Activated CD4-positive, CD25-positive, alpha-beta regulatory T cell (primary cell): ENCODE measurements at places on chromosomes 5 and 9.

- DNase-seq = no peak
These were observed 249.4 kb upstream of the IRX1 start for GRCh38 chr5:3346111-3346820.

GRCh38 chr9:33852216-33852826, 35.4 kb downstream of the UBE2R2 start:
- peak; percentile 12 for DNase-seq

- DNase-seq = no peak
These were observed 60.5 kb upstream of the CD180 start for GRCh38 chr5:67257077-67257476.

DNA sequence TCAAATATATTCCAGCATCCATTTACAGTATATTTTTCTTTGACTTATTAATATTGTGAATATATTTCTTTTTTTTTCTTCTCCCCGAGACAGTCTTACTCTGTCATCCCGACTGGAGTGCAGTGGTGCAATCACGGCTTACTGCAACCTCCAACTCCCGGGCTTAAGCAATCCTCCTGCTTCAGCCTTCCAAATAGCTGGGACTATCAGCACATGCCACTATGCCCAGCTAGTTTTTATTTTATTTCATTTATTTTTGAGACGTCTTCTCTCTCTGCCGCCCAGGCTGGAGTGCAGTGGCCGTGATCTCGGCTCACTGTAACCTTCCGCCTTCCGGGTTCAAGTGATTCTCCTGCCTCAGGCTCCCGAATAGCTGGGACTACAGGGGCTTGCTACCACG, 7.4 kb upstream of the GLIPR2 start:
- no peak for DNase-seq

- DNase-seq = no peak
These were observed 18.8 kb downstream of the S1PR3 start for GRCh38 chr9:89010056-89010455.

GRCh38 chr9:5563886-5564285, 53.6 kb downstream of the PDCD1LG2 start:
- DNase-seq = no peak

- no peak for DNase-seq
These were observed 1.2 kb downstream of the IER5L start for GRCh38 chr9:129176701-129177442.

DNA sequence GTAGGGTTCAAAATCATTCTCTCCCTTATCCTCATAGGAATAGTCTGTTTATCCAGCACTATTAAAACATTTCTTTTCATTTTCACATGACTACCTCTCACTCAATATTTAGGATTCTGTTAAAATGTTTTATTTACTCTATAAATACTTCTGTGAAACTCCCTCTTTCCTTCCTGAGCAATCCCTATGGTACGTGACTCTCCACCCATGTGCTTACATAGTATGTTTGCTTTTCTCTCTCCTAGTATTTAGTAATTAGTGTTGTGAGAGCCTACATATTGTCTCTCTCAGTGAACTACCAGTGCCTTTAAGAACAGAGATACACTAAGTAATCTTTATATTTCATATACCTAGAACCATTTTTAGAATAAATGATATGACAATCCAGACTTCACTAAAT, 46.0 kb downstream of the PTPRD start:
- DNase-seq = no peak

- no peak for DNase-seq
These were observed 16.5 kb downstream of the NACC2 start for GRCh38 chr9:136078498-136079011.

DNA sequence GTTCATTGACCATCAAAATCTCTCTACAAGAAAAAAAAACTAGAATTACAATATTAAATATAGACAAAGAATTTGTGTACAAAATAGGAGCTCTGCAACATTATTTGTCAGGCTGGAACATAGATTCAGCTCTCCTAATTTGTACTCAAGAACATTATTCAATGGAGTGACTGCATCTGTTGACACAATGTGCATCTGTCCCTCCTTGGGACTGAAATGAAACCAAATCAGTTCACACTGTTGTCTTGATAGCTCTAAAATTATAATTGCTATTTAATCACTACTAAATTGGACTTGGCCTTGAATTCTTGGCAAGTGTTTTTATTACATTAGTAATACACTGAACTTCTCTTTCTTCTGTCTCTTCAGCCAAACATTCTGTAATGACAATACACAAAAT, 47.7 kb downstream of the FTMT start:
- no peak for DNase-seq

- DNase-seq = no peak
These were observed 96.9 kb upstream of the LIFR start for GRCh38 chr5:38653389-38653788.

DNA sequence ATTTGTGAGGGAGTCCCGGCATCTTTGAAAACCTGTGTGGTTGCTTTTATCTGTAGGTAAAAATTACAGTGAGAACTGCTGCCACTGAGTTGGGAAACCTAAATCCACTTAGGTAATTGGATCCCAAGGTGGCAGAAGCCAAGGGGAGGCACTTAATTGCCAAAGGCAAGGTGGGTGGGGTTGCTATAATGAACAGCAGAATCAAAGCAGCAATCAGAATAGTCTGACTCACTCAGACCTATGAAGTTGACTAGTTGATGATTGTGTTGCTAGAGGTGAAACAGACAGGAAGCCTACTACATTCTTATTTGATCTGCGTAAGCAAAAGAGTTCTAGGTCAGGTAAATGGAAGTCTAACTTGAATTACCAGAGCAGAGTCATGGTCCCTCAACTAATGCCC, 17.3 kb upstream of the BICD2 start:
- no peak for DNase-seq

DNA sequence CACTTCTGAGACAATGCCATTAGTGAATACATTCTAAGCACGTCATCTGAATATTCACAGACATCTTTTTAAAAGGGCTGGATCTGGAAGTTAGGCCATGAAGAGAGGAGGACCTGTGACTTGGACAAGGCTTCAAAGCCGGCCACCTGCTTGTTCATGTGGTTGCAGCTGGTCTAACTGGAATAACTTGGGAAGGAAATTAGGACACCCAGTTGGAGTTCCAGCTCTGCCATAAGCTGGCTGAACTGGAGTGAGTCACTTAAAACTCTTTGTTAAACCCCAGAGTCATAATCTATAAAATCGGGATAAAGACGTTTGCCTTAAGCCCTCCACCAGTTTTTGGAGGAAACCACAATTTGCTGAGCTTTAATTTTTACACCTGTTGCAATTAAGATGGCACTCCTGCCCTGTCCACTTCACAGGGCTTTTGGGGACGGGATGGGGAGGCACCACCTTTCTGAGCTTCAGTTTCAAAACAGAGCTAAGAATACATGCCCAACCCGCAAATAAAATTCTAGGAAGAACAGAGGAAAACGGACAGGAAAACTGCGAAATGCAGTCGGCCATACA, 536 bp upstream of the STX17 start:
- no peak for DNase-seq

DNA sequence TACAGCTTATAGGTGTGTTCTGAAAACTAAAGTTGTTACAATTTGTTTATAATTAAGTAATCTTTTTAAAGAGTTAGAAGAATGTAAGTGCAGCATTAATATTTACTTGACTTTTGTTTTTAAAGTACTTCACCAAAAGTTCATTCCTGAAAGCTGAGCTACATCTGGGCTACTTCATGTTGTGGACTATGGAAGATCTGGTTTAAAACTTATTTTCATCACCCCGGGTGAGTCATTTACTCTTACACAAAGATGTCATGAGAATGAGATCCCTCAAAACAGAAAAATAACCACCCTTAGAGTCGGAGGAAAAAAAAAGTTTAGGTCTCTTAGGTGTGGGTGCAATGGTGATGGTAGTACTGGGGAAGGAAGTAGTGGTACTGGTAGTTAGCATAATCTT, 5.1 kb downstream of the POU5F2 start:
- DNase-seq = no peak

DNA sequence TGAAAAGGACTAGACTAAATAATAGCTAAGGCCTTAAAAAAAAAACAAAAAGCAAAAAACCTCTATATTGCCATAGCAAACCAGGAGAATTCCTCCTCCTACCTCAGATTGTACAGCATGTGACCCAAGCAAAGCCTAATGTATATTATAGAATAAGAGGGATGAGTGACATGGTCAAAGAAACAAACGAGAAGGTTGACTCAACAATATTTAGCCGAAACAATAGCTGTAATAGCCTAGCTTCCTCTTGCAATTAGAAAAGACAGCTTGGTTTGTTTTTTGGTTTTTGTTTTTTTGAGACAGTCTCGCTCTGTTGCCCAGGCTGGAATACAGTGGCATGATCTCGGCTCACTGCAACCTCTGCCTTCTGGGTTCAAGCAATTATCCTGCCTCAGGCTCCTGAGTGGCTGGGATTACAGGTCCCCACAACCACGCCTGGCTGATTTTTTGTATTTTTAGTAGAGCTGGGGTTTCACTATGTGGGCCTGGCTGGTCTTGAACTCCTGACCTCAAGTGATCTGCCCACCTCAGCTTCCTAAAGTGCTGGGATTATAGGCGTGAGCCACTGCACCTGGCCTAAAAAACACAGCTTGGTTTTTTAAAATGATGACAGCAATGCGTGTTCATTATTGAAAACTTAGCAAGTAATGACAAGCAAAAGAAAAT, 5.6 kb downstream of the NLN start:
- DNase-seq = no peak

GRCh38 chr5:119742311-119742710, 113.0 kb downstream of the FAM170A start:
- DNase-seq = no peak

GRCh38 chr5:90214991-90215390, 194.6 kb downstream of the CETN3 start:
- no peak for DNase-seq

DNA sequence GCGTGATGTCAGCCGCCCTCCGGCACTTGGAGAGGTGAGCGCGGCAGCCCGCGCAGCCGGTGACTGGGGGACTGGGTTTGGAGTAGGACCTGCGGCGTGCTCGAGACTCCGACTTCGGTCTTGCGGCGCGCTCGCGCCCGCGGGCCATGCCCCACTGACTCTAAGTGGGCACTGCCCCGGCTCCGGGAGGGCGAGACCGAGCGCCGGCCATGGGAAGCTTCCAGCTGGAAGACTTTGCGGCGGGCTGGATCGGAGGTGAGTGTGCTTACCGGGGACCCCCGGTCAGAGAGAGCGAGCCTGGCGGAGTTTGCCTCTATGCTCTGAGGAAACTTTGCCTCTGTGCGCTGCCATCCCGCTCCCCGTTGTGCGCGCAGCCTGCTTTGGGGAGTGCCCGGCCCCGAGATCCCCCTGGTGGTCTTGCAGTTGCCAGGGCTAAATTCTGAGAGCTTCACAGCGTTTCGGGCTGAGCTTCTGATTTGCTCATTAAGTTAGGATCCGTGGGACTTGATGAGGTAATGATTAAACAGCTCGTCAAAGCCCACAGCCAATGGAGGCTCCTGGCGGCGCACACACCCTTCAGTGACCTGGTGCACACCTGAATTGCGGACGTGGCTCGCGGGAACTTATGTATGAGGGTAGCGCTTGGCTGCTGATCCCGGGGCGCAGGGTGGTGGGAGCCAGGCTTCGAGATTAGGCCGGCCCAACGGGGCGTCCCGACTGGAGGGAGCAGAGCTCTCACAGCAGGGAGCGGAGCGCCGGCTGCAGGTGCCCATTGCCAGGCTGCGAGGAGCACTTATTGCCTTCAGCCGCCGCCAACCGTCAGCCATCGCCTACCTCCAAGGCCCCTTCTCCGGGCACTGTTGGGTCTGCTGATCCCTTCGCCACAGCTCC, at the start of gene SLC25A48:
Gene SLC25A48, plus strand, starts transcription at position 25 of the 891 bp plus-strand sequence. Its CDS starts 185 bp downstream, at position 210.
- DNase-seq = no peak

DNA sequence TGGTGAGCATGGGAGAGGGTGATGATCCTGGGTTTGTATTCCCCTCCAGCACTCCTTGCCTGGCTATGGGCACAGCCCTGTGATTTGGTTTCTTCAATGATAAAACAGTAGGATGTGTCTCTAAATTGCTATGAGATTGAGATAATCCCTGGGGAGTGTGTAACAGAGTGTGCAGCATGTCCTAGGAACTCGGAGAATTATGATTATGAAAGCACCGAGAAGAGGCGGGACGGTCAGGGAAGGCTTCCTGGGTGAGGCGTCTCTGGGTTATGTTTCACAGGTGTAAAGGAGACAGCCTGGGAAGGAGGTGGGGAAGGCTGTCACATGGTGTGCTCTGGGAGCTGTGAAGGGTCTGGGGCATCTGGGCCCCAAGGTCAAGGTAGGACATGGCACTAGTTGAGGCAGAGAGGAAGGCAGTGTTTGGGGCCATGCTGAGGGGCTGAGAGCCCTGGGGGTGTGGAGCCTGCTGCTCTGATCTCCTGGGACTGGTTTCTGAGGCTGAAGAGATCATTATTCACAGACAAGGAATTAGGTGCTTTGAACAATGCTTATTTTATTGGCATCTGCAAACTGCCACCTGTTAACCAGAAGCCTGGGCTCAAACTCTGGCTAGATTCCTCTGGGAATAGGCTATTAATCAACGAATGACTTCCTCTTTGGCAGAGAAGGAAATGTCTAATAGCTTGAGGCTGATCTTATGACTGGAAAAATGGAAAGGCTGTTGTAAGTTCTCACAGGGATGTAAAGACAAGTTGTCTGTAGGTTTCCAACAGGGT, 73.8 kb upstream of the IL12B start:
- DNase-seq = no peak

- no peak for DNase-seq
These were observed 14.3 kb downstream of the CEL start for GRCh38 chr9:133075925-133076630.

DNA sequence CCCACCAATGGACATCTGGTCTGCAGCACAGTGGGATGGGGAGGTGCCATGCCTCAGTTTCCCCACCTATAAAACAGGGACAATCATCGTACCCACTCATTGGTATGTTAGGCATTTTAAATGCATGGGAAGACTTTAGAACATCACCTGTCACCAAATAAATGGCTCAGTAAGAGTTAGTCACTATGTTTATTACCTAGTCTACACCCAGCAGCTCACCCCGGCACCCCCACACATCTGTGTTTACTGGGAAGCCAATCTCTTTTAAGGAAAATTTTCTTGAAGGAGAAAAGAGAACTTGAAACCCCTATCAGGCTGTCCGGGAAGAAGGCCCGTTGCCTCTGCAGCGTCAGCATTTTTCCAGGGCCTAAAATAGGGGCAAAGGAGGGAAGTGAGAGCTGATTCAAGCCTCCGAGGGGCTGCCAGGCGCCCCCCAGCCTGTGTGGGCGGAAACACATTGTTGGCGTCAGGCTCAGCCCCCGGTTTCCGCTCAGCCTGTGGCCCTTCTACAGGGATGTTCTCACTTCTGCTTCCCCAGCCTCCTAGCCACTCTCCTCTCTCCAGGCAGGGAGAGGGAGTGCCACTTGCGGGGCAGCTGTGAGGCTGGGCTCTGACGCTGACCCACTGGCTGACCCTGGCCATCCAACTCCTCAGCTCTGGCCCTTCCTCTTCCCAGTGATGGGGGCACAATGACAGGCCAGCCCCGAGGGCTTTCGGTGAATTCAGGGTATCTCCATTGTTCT, 4.6 kb downstream of the CSF1R start:
- DNase-seq = no peak

GRCh38 chr9:94697972-94698581, 28.4 kb upstream of the AOPEP start:
- no peak for DNase-seq

DNA sequence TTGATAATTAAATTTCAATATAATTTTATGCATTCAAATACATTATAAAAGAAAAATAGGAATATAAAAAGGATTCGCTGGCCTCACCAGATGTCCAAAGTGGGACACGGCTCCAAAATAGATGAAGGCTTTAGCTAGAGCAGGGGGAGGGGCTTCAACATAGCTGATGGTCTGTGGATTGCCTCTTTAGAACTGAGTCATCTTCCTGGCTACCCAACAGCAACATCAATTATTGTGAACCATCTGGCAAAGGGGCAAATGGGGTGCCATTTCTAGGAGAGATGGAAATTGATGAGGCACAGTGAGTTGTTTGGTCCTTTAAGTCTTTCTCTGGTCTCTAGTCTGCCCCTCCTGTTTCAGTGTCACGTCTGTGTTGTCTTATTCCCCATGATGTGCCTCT, 44.2 kb upstream of the CD180 start:
- DNase-seq = no peak
